ENCODE measurements at places on chromosomes 11 and 22.

DNA sequence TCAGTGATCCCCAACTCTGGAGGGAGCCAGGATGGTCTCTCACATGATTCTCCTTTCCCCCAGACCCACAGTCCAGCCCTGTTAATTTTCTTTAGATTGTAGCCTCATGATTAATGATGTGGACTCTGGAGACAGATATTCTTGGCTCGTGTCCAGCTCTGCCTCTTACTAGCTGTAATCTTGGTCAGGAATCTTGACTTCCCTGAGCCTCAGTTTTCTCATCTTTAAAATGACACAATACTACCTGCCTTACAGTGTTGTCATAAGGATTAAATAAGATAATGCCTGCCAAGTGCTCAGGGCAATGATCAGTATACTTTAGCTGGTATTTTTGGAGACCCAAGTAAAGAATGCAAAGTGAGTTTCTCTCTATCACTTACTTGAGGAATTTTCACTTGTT lies 60.0 kb downstream of the SPECC1L start:
- DNase-seq, result no peak

GRCh38 chr11:31974366-31975136 lies 116.3 kb upstream of the RCN1 start:
- DNase-seq, result no peak

- no peak for DNase-seq
These were observed 89.8 kb downstream of the PLEKHA7 start for GRCh38 chr11:16924462-16924825.

DNA sequence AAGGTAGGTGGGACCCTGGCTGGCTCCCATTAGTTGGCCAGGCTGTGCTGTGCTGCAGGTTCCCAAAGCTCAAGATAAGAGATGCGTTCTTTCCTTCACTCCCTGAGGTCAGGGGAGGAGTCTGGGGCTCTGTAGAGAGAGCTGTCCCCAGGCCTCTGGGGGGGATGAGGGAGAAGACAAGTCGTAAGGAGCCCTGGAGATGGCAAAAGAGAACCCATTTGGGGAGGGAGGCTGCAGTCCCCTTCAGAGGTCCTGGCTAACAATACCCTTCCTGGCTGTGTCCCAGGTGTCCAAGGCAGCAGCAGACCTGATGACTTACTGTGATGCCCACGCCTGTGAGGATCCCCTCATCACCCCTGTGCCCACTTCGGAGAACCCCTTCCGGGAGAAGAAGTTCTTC lies 916 bp downstream of the GNG3 start:
- DNase-seq, result peak; percentile 23

DNA sequence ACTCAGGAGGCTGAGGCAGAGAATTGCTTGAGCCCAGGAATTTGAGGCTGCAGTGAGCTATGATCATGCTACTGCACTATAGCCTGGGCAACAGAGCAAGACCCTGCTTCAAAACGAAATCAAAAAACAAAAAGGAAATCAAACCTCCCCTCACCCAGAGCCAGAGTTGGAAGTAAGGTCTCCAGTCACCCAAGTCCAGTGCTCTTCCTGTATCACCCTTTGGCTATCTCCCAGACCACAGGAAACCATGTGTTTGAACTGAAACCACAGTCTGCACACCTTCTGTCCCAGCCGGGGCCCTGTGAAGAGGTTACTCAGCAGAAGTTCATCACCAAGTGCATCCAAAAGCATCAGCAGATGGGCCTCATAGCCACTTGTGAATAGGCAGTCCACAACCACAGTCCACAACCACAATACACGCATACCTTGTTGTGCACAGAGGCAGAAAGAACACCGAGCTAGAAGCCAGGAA lies 4.6 kb downstream of the MYH9 start:
- DNase-seq, result peak; percentile 60

DNA sequence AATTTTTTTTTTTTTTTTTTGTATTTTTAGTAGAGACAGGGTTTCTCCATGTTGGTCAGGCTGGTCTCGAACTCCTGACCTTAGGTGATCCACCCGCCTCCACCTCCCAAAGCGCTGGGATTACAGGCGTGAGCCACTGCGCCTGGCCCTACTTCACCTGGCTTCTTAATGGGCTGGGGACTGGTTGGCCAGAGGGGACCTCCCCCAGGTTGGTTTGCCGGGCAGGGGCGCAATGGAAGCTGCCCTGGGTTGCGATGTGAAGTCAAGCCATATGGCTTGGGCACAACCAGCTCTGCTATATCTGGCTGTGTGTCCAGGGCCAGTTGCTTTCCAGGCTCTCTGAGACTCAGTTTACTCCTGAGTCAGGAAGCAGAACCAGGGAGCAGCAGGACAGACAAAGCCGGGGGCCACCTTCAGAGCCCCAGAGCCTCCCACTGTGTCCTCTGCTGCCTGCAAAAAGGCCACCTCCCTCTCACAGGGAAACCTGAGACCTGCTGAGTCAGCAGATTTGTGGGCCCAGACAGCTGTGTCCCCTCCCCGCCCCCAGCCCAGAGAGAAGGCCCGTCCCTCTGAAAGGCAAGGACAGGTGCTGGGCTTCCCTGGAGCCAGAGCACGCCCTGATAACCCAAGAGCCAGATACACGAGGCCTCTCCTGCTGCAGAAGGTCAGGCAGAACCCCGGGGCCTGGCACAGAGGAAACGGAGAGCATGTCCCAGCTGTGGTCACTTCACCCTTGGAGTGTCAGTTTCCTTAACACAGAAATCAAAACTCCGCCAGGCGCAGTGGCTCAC lies 29.2 kb upstream of the DAGLA start:
- no peak for DNase-seq

DNA sequence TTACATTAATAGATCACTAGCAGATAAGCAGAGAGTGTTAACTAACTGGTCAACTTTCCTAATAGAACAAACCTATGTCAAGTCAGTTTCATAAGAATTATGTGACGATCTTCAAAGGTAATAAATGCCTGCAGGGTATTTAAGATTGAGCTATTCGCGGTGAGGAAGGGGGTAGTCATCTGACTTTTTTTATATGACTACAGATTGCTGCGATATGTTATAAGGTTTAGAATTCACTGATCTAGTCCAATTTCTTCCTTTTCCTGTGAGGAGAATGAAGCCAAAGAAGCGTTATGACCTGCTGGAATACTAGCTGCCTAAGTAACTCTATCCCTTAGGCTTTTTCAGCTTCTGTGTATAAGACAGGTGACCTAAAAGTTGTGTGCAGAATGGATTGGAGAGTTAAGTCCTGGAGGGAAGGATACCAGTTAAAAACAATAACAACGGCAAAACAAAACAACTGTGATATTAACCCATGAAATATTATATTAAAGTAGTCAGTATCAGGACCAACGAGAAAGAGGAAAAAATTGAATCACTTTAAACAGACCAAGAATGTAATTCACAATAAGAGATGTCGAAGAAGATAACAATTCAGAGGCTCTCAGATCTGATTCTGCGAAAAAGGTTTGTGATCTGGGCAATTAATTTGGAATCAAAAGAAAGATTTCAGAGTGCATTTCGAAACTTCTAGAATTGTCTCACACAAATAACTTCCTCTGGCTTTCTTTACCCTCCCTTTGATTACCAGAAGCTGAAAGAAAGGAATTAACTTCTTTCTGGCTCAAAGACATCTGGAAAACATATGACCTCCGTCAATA lies 630 bp downstream of the CASP4 start:
- DNase-seq, result no peak

GRCh38 chr11:5280582-5281102 lies 10.9 kb upstream of the HBE1 start:
- no peak for DNase-seq

DNA sequence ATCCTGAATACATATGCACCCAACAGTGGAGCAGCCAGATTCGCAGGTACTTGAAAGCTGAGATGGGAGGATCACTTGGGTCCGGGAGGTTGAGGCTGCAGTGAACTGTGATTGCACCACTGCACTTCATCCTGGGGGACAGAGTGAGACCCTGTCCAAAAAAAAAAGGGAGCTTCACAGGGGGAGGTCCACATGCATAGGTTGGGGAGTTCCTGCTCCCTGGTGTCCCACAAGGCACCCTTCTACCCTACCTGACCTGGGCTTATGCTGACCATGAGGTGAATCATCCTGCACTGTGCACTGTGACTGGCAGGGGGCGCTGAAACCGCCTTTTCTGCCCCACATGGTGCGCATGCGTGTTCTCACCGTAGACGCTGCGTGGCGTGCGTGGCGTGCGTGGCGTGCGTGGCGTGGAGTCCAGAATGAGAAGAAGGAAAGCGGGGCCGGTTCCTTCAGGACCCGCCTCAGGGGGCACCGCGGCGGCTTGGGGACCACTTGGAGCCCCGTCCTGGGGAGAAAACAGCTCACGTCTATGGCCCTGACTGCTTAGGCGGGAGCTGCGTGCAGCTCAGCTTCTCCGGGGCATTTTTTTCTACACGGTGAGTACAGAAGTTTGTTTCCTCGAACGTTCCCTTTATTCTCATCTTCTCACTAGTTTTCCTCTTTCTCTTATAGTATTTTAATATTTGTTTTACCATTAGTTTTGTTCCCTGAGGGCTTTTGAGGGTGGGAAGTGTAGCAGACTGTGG lies 116.6 kb upstream of the GRK3 start:
- DNase-seq, result peak; percentile 88

DNA sequence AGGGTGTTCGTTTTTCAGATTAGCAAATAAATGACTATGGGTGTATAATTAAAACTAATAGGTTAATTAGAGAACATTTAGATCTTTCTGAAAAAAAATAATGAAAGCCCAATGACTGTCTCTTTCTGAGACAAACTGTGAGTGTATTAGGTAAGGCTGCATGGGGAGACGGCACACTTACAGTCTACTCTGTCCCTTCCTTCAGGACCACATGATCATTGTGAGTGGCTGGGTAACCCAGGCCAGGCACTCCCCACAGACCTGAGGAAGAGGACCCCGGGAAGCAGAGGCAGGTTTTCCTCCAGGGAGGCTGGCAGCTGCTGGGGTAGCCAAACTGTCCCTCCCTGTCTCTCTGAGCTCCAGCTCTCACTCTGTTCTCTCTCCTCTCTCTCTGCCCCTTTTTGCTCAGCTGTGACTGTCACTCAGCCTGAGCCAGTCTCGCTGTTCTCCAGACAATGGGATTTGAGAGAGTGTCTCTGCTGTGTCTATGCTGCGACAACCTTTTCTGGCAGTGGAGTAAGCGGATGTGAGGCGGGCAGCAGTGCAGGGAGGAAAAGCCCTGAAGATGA lies 83.1 kb upstream of the NCAM1 start:
- no peak for DNase-seq

GRCh38 chr11:3222941-3223915 lies 4.6 kb upstream of the MRGPRG start:
- peak; percentile 12 for DNase-seq
